Tongue (tissue), 3 donors: ENCODE measurements at places on chromosomes 5 and 9.

GRCh38 chr9:136036050-136036449 is 59.0 kb downstream of the NACC2 start:
- DNase-seq: no peak

DNA sequence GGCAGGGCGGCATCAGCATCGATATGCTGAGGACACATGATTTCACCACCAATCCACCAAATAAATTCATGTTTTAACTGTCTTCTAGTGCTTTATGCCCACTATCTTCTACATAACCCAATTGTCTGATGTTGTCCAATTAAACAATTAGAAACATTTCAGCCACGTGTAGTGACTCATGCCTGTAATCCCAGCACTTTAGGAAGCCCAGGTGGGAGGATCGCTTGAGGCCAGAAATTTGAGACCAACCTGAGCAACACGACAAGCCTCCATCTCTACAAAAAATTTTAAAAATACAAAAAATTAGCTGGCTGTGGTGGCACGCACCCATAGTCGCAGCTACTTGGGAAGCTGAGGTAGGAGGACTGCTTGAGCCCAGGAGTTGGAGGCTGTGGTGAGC is 128.1 kb downstream of the MYO10 start:
- DNase-seq: no peak

DNA sequence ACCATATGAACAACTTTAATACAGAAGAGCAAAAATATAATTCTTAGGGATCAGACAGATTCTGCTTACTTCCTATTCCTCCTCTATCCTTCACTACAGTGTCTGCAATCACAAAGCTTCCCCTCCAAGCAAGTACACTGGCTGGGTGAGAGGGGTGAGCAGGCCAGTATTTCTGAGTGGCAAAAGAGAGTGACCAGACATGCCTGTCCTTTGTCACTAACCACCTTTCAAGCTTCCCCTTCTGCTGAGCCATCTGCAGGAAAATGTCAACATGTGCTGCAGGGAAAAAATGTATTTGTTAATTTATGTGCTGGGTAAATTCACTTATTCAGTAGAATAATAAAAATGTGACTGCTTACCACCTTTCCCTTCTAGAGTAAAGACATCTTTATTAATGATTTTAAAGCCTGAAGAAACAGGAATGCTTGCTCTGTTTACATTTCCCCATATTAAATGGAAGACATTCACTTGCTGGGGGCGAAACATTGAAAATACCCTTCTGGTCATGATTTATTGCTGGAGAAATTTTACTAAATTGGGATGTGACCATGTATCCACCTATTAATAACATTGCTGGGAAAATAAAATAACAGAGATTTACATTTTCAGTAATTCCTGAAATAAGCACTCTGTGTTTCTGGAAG is 84.9 kb downstream of the SPOCK1 start:
- no peak for DNase-seq

DNA sequence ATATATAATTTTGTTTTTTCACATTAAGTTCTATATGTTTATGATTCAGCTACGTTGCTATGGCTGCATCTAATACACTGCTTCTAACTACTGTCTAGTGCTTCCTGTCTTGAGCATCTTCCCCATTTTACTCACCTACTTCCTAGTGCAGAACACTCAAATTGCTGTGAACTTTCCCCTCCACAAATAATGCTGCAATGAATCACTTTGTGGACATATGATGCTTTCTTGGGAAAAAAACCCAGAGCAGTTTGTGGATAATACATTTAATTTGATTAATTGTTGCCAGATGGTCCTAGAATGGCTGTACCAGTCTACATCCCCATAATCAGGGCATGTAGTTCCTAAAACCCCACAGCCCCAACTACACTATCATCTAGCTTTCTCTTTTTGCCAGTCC is 18.5 kb downstream of the CD180 start:
- DNase-seq: no peak

DNA sequence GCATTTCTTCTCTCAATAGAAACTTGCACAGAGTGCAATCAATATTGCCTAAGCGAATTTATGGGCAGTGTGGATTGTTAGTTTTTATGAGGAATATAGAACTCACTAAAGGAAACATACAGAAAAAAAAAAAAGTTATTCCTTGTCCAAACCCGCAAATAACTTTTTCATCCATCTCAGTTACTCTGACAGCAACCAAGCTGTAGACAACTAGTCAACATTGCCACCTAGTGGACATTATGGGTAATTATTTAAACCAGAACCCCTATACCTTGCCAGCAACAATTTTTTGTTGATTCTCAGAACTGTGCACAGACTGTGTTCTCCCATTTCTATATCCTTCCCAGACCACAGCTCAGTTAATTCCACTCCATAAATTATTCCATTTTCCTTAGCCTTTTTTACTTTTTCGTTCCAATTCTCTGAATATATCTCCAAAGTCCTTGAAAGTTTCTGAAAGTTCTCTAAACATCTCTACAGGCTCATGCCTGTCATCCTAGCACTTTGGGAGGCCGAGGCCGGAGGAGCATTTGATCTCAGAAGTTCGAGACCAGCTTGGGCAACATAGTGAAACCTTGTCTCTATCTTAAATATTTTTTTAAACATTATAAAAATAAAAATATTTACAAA is 2.6 kb upstream of the AFAP1L1 start:
- peak; percentile 62 for DNase-seq

GRCh38 chr5:324736-325612 is 3.5 kb downstream of the AHRR start:
- no peak for DNase-seq

DNA sequence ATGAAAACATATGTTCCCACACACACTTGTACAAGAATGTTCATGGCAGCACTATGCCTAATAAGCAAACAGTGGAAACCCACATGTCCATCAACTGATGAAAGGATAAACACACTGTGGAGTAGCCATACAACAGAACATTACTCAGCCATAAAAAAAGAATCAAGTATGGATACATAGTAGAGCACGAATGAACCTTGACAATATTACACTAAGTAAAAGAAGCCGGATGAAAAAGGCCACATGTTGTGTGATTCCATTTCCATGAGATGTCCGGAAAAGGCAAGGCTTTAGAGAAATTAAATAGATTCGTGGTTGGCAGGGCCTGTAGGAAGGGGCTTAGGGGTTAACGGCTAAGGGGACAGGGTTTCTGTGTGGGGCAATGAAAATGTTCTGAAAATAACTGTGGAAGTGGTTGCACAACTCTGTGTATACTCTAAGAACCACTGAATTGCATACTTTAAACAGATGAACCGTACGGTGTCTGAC is 51.4 kb downstream of the COL23A1 start:
- no peak for DNase-seq

DNA sequence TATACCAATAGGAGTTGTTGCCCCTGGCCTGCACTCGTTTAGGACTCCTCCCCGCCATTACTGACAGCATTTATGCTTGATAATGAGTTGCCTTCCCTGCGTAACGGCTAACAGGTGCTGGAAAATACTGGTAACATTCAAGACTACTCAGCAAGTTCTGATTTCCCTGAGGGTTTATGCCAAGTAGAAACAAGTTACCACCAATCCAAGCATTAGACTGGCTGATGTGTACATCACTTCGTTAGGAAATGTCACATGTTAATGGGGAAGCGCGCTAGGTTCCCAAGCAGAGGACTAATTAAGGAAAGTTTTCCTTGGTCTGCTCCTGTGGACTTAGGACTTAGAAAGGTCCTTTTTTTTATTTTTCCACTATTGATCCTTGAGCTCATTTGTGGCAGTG is 302.1 kb downstream of the EFNA5 start:
- DNase-seq: no peak

- no peak for DNase-seq
These were observed 143.2 kb downstream of the BOD1 start for GRCh38 chr5:173473288-173473687.

GRCh38 chr5:14726066-14726838 is 61.7 kb downstream of the OTULIN start:
- DNase-seq: no peak

- no peak for DNase-seq
These were observed 86.4 kb downstream of the RCL1 start for GRCh38 chr9:4879115-4879558.

GRCh38 chr5:156221816-156222215 is 105.1 kb upstream of the SGCD start:
- DNase-seq: peak; percentile 83

GRCh38 chr5:168749391-168750100 is 170.4 kb upstream of the PANK3 start:
- no peak for DNase-seq

- peak; percentile 22 for DNase-seq
These were observed 1.1 kb upstream of the TCF7 start for GRCh38 chr5:134113363-134113889.

DNA sequence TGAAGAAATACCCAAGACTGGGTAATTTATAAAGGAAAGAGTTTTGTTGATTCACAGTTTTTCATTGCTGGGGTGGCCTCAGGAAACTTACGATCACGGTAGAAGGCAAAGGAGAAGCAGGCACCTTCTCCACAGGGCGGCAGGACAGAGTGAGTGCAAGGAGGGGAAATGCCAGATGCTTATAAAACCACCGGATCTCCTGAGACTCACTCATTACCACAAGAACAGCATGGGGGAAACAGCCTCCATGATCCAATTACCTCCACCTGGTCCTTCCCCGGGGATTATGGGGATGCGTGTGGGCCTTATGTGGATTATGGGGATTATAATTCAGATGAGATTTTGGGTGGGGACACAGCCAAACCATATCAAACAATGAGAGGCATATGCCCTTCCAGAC is 18.5 kb upstream of the RORB start:
- no peak for DNase-seq

- DNase-seq: peak; percentile 62
These were observed 923 bp downstream of the RECK start for GRCh38 chr9:36037549-36038122.

- no peak for DNase-seq
These were observed 9.1 kb downstream of the OR2V1 start for GRCh38 chr5:181121675-181122561.

- DNase-seq: no peak
These were observed 131.5 kb downstream of the ZNF608 start for GRCh38 chr5:124614836-124615385.

DNA sequence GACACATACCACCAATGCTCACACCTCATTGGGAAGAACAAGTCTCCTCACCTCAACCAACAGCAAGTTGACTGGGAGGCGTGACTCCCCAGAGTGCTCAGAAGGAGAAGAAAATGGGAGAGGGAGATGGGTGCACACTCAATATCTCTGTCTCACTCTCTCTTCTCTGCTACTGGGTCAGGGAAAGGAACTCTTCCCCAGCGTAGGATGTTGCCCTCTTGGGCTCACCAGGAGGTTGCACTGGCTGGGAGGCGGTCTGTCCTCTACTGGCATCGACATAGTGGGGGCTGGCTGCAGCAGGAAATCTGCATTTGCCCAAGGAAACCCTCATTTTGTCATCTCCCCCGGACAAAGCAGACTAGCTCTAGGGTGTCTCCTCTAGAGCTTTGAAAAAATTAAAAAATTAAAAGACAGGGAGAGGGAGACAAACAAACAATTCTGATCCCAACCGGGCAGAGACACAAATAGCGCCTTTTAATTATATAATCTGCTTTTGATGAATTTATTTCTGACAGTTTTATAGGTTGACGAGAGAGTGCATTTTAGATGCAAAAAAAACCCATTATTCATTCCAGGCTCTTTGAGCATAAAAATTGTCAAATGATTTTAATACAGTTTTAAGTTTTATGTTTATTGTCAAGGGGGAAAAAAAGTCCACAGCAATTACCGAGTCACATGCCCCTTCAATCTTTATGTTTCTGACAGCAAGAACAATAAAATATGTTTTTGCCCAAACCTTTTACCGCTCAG is 179.3 kb upstream of the MVB12B start:
- DNase-seq: no peak

GRCh38 chr9:113879911-113880310 is 3.8 kb downstream of the ZNF618 start:
- no peak for DNase-seq

DNA sequence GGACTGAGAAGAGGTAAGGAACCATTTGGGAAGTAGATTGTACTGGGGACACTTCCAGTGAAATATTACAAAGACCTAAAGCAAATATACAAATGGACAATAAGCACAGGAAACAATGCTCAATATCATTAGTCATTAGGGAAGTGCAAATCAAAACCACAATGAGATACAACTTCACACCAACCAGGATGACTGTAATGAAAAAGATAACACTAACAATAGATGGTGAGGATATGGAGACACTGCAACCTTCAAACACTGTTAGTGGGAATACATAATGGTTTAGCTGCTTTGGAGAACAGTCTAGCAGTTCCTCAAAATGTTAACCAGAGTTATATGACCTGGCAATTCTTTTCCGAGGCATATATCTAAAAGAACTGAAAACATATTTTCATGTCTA is 149.7 kb downstream of the TRPM3 start:
- DNase-seq: no peak

DNA sequence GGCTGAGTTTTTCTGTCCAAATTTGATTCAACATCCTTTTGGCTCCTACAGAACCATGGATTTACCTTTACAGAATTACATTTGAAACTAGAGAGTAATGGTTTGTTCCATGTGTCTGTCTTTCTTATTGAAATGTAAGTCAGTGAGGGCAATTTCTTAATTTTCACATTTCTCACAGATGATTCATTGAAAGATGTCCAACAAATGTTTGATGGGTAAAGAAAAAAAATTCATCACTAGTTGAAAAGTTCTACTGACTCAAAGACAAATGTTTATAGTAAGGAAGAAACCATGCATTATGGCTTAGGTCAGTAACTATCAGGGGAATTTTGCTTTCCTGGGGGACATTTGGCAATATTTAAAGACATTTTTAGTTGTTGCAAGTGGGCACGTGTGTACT is 131.6 kb upstream of the TRPM3 start:
- no peak for DNase-seq

DNA sequence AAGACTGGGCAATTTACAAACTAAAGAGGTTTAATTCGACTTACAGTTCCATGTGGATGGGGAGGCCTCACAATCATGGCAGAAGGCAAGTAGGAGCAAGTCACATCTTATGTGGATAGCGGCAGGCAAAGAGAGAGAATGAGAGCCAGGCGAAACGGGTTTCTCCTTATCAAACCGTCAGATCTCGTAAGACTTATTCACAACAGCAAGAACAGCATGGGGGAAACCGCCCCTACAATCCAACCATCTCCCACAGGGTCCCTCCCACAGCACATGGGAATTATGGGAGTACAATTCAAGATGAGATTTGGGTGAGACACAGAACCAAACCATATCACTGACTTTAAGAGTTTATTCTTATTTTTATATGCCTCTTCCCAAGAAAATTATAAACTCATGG is 60.3 kb downstream of the RFK start:
- no peak for DNase-seq

DNA sequence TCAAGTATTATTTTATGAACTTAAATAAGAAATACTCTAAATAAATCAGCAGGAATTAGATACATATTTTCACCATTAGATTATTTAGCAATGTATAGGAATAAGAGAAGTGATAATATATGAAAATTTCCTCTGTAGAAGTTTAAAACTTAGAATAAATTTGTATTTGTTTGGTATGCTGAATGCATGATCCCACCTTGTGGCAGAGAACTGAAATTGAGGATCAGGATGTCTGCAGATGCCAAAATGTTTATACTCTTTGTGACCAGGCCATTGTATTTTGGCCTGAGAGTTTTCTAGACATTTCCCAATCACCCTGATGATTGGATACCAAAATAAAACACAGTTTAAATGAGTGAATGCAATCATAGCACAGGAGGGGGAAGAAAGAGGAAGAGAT is 6.3 kb downstream of the TYRP1 start:
- no peak for DNase-seq
